NCI-H748 treated with DMSO at 0.1 percent for 48 hours (cell line): ENCODE measurements at places on chromosomes 2 and 18.

GRCh38 chr2:33287507-33288005, 188.9 kb upstream of the RASGRP3 start:
- DNase-seq: no peak

- peak; percentile 13 for DNase-seq
These were observed 150.9 kb downstream of the CD8B2 start for GRCh38 chr2:106638043-106638442.

- DNase-seq: no peak
These were observed 82.5 kb downstream of the GBX2 start for GRCh38 chr2:236085647-236086046.

DNA sequence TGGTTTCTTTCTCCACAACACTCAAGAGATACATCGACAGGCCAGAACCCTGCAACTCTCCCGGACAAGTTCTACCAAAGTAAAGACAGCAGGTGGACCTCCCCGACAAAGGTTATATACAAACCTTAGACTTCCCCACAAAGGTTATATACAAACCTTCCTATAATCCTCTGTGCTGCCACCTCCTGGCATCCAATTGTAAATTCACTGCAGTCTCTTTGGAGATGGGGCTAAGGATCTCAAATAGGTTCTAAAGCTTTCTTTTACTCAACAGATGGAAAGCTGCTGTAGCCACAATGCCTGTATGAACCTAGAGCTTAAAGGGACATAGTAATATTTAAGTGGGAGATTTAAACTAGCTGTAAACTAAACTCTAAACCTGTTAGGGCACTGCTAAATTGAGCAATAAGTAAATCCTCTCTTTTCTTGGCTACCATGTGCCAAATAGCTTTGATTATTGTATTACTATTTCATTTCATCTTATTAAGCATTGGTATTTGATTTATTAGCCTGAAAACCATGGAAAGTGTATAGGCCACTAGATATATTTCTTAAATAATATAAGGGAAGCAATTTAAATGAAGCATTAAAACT, 9.8 kb upstream of the MREG start:
- peak; percentile 49 for DNase-seq

- DNase-seq: no peak
These were observed 905.6 kb downstream of the TMEM182 start for GRCh38 chr2:103667335-103667884.

DNA sequence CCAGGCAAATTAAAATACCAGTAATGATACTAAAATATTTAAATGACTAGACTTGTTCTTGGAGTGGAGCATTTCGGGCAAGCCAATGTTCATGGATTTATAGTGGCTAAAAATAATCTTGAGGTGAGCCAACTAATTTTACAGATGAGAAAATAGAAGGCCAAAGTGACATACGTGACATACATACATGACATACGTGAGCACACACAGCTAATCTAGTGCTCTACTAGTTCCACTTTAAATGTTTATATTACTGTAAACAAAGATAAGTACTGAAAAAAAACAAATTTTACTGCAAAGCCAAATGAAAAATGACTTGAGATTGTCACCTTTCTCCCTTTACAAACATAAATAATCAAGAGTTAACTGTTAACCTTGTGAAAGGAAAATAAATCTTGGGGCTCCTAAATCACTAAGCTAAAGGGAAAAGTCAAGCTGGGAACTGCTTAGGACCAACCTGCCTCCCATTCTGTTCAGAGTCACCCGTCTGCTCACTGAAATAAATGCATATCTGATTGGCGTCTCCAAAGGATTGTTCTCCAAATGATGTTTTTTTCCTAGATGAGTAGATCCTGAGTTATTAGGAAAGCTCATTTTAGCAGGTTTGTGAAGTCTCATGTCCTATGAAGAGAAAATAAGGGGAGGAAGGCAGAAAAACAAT, 96.7 kb downstream of the PMS1 start:
- DNase-seq: no peak

DNA sequence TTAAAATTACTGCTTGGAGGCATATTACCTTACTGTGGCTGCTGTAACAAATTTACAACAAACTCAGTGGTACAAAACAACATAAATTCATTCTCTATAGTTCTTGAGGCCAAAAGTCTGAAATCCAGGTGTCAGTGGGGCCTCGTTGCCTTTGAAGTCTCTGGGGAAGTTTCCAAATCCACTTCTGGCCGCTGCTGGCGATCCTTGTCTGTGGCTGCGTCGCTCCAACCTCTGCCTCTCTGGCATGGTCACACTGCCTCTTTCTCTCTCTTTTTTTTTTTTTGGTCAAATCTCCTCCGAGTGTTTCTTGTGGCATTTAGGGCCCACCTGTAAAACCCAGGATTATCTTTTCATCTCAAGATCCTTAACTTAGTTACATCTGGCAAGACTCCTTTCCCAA, 182.8 kb downstream of the ST6GAL2 start:
- DNase-seq: no peak
